Activated CD8-positive, alpha-beta memory T cell treated with anti-CD3 and anti-CD28 coated beads for 1 hour (primary cell): ENCODE measurements at places on chromosomes 4 and X.

DNA sequence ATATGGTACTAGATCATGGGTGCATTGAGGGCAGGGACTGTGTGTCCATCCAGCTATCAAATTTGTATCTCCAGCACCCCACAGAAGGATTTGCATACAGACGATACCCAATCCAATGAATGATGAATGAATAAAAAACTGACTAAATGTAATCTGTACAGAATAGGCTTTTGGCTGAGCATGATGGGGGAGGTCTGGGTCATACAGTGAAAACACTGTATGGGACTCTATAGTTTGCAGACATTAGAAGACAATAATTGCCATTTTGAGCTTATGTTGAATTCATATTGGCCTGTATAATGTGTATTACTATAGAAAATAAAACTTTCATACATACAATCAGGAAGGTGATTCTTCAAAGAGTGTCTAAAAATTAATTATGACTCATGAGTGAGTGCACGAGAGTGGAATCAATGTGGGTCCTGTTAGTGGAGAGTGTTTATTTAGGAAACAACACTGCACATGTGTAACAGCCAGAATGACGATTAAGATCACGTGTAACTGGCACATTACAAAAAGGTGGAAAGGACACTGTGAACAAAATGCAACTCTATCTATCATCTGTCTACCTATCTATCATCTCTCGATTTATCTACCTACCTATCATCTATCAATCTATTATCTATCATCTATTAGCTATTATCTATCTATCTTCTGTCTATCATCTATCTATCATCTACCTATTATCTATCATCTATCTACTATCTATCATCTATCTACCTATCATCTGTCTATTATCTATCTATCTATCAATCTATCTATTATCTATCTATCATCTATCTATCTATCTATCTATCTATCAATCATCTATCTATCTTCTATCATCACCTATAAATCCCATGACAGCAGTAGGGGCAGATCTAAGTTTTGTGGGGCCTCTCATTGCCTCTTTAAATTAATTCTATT, 201.3 kb downstream of the PTTG2 start:
- no peak for DNase-seq

DNA sequence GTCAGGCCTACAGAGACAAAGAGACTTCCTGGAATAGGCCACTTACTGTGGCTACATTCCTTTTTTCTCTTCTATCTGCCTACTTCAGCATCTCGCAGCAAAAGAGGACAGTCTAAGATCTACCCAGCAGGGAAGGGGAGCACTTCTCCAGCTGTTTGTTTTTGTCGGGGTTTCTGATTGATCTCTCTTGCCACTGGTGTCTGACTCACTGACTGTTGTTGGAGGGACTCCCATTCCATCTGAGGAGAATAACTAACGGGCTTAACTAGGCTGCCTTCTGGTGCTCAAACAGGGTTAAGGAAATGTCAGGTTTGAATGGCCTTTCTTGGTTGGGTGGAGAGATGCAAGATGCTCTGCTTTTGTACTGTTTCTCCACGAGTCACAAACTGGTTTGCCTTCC, 100.2 kb upstream of the TMEM164 start:
- DNase-seq: no peak

- no peak for DNase-seq
These were observed 191.7 kb downstream of the PRDM5 start for GRCh38 chr4:120730777-120731320.

- no peak for DNase-seq
These were observed 1080.4 kb upstream of the INTU start for GRCh38 chr4:126552321-126552720.

GRCh38 chr4:153418558-153418957, 47.6 kb upstream of the TMEM131L start:
- no peak for DNase-seq

DNA sequence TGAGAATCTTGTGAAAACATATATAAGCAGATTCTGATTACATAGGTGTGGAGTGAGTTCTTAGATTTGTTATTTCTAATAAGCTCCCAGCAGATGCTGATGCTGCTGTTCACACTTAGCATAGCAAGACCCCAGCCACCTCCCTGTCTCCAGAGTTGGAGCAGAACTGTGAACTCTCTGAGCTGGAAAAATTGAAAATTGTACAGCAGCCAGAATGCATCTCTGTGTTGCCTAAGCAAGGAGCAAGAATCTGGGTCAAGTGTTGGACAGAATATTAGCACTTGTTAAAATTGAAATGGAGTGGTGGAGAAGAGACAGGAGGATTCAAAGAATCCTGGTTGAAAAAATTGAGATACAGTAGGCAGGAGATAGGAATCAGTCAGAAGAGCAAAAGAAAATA, 146.6 kb upstream of the FAM47C start:
- DNase-seq: no peak

- no peak for DNase-seq
These were observed 94.2 kb downstream of the CDS1 start for GRCh38 chr4:84677093-84677492.

DNA sequence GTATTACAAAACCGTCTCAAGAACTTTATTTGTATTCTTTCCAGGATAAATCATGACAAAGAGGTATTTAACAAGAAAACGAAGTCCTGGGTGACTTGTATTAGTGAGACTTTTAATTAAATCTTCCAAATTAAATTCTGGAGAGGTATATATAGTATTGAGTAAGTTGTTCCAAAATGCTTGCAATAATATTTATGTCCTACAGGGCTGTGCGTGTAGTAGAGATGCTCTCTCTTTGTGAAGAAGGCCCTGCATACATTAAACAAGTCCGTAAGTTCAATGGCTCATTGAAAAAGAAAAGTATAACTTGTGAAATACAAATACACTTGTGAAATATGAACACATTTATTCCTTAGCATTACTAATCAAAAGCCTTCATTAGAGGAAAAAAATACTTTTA, 211.4 kb downstream of the ARHGAP24 start:
- no peak for DNase-seq

GRCh38 chr4:124437853-124438495, 274.6 kb downstream of the ANKRD50 start:
- no peak for DNase-seq

- no peak for DNase-seq
These were observed 20.2 kb downstream of the TLR10 start for GRCh38 chr4:38762560-38762959.

DNA sequence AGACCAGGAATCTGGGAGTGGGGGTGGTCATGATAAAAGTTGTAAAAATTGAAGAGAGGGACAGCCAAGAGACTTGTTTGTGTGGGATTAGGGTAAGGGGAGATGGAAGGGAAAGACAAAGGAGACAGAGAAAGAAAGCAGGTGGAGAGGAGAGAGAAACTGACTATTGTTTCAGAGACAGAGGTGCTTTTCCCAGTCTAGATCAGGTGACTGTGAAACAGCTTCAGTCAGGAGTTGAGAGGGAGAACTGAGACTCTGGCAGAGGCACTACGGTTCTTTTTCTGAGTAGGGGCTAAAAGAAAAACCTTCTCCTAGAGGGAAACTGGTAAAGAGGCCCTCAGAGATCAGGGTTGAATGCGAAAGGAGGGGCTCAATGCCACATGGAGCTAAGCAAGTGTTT, 106.4 kb downstream of the KDR start:
- DNase-seq: no peak

GRCh38 chr4:15945516-15945915, 7.0 kb upstream of the FGFBP1 start:
- no peak for DNase-seq

DNA sequence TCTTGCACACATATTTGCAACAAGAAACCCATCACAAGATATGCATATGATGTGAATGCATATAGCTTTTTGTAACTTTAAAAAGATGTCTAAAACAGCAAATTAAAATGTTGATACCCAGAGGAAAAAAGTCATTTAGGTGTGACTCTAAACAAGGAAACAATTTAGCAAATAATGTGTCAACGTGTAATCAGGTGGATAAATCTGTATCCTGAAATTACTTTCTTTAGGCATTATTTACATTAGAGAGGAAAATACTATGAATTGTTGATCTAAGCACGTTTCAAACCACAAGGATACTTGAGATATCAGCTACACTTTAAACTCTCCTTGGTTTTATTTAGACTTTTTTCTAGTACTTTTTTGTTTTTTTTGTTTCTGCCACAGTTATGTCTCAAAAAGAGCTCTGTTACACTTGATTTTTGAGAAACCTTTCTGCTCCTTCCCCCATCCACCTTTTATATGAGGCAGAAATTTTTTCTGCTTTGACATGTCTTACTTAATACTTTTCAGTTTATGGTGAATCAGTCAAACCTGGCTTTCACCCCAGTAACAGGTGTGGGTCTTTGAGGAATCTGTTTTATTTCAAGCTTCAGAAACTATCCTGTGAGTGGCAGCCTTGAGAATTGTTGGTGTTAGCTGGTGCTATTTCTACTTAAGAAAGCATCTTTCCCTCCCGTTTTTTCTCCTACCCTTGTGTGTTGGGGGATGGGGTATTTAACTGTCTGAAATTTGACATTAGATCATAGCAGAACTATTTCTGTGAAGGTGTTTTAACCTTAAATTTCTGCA, 1.9 kb downstream of the NPNT start:
- no peak for DNase-seq

- no peak for DNase-seq
These were observed 12.2 kb downstream of the PAICS start for GRCh38 chr4:56448301-56448700.
